Sciatic nerve (tissue), 2 donors: ENCODE measurements at places on chromosomes 5 and 9.

DNA sequence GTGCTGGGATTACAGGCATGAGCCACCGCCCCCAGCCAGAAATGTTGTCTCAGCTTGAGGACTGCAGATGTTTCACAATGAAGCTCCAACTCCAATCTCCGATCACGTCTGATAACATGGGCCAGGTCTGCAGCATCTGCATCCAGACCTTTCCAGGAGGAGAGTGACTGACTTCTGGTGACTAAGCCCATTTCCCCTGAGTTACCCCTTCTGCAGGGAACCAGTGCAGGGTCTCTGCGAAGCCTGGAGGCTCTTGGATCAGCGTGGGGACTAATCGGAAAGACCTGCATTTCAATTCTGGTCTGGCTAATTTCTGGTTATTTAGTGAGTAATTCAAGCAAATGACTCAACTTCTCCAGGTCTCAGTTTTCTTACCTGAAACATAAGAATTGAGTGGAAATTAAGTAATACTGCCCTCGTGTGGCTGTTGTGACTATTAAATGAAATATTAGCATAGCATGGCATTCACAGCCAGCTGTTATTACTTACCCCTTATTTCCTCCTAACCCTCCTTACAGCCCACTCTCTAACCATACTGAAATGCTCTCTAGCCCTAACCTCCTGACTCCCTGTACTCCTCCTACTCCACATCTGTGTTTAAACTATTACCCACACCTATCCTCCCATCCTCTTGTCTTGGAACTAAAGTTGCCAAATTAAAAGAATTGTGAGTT, 2.2 kb upstream of the GNPDA1 start:
- no peak for DNase-seq

GRCh38 chr9:72305102-72305546, 59.9 kb downstream of the ZFAND5 start:
- DNase-seq: peak; percentile 82

DNA sequence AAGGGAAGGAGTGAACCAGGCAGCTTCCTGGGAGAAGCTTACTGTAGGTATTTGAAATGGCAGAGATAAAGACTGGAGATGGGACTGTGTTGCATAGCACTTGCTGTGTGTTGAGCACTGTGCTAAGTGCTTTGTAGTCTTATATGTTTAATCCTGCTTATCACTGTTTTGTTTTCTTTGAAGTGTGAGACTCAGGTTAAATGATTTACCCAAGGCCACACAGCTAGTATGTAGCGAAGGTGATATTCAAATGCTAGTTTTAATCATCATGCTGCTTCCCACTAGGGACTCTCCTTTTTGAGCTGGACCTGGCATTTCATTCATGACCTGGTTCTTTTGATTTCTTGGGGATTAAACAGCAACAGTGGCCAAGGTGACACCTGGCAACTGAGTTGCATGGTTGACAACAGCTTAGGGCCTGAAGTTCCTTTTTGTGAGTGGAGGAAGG, 35.3 kb upstream of the SPRY4 start:
- DNase-seq: peak; percentile 7

DNA sequence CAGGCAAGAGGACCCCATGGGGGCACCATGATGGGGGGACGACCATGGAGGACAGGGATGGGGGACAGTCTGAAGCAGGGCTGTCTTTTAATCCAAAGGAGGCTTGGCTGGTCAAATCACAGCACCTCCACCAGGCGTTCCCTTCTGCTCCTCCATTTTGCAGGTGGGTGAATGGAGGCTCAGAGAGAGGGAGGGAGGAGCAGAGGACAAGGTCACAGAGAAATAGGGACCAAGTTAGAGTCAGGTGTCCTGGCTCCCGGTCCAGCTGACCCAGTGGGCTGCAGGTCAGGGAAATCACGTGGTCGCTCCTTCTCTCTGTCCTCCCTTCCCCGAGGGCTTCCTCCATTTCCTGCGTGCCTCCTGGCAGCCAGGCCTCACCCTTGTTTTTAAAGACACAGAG, 156.4 kb upstream of the SMIM23 start:
- no peak for DNase-seq

DNA sequence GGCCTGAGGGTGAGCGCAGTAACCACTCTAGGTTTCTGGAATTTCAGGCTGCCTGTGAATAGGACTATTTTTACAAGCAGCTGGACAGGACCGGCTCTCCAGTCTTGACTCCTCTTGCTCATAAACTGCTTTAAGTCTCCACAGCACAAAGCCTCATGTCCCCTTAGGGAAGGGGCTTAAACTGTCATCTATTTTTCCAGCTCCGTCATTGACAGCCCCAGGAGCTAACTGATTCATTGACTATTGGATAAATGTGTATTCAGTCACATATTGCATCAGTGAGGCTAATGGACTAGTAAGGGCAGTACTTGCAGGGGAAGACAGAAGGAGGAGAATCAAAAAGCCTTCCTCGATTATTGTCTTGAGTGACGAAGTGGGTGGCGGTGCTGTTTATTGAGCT, 719.4 kb upstream of the ADAMTS16 start:
- DNase-seq: no peak

GRCh38 chr9:123434619-123435240, 78.7 kb downstream of the CRB2 start:
- peak; percentile 7 for DNase-seq

- no peak for DNase-seq
Observed at GRCh38 chr5:66795682-66796081, 199.5 kb downstream of the MAST4 start.

- no peak for DNase-seq
Observed at GRCh38 chr5:115389799-115390382, 93.4 kb upstream of the CCDC112 start.

GRCh38 chr9:95750725-95751519, 124.6 kb upstream of the ERCC6L2 start:
- peak; percentile 43 for DNase-seq

DNA sequence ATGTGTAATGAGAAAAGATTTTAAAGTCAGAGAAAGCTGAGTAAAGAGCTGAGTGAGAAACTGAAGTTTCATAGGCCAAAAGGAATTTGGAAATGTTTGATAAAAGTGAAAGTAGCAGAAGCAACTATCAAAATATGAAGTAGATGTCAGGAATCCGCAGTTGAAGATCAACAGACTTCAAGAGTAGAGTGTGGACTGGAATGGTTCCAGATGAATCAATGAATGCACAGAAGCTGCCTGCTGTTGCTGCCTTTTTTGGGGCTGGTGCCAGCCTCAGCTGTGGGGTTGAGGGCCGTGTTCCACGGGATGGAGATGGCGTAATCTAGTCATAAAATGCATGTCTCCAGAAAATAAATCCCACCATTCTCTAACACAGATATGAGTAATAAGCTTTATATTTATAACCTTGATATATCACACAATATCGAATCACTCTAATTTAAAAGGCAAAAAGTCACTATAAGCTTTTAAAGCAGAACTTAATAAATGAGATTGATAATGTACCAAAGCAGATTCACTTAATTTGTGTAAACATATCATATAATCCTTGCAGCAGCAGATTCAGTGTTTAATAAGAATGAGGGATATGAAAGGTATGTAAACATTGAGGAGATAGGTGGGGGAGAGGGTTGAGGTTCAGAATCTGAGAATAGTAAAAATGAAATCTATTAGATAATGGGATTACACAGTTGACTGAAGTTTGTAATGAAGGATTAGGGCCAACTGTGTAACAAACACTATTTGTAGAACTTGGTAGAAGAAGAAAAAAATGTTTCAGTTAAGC, 652.3 kb upstream of the FTMT start:
- no peak for DNase-seq

DNA sequence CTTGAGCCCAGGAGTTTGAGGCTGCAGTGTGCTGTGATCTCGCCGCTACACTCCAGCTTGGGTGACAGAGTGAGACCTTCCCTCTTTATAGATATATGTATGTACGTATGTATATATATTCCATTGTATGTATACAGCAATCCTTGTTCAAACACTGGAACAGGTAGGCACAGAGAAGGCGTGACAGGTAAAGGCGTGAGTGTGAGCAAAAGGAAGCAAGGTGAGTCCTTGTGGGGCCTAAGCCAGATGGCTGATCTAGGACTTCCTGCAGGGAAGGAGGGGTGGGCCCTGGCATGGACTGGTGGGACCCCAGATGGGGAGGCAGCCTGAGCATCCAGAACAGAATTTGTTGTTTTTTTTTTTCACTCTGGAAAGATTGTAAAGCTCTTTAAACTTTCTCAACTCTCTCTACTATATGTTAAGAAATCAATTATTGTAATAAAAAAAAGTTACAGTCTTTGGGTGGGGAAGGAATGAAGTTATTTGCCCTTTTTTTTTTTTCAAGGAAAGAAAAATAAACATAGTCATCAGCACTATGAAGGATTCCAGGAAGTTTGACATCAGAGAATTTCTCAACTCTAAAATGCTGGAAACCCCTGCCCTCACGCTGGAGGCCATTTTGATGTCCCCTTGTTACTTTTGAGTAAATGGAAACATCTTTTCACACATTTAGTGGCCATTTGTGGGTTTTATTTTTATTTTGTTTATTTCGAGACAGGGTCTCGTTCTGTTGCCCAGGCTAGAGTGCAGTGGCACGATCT, 38.9 kb upstream of the STXBP1 start:
- no peak for DNase-seq

DNA sequence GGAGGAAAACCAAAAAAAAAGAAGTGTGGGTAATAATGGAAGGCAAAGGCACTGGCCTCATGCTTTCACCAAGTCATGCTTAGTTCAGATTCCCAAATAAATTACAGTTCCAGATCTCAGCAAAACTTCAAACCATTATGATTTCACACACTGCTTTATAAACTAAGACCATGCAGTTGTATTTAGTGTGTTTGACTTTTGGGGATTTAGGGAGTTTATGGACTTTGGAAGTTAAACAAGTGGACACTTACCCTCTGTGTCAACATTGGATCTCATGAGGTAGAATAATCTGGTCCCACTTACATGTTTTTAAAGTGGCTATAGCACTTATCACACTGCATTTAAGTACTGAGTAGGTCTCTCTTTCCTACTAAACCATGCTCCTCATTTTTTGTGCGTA, 3.7 kb downstream of the DNAJC25 start:
- no peak for DNase-seq

GRCh38 chr5:64826541-64826940, 57.8 kb downstream of the CWC27 start:
- no peak for DNase-seq

GRCh38 chr9:35029241-35029640, 39.7 kb downstream of the DNAJB5 start:
- DNase-seq: no peak

- no peak for DNase-seq
Observed at GRCh38 chr9:134127616-134128015, 8.3 kb upstream of the WDR5 start.

DNA sequence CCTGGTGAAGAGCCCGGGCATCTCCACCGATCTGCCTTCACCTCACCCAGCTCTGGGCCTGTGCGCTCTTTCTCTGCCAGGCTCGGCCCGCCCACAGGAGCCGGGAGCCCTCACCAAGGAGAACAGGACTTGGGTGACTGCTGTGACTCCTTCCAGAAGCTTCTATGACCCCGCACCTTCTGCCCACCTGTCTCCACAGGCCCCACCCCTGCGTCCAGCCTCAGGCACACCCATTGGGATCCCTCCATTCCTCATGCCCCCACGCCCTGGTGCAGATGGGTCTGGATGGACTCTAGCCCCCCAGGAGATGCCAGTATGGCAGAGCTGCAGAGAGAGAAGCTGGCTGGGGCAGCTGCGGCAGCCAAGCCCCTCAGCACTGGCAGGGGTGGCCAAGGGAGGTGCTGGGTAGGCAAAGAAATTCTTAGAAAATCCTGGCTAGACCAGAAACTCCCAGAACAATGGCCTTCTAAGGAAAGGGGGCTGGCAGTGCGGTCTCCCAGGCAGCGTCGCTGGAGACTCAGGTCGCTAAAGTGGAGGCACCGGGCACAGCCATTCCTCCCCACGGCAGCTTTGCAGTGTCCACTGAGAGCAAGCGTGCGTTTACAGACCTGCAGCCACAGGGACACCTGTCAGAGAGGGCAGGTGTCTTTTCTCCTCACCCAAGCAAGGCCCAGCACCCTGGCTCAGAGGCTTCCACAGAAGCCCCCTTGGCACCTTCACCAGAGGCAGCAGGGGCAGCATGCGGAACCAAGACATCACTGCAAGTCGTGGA, 17.3 kb downstream of the LPCAT1 start:
- no peak for DNase-seq

- DNase-seq: no peak
Observed at GRCh38 chr5:103476811-103477210, 85.8 kb downstream of the NUDT12 start.

DNA sequence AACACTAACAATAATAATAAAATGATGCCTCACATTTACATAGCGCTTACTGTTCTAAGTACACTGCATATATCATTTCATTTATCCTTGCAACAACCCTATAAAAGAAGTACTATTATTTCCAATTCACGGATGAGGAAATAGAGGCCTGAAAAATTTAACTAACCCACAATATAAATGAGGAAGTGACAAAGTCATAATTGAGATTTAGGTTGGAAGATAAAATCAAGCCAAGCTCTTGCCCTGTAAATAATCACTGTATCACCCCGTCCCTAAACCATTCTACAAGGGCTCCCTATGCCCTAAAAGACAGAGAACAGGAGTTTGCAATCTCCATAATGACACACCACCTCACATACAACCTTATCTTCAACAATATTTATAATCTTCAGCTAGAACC, 49.6 kb downstream of the STRBP start:
- no peak for DNase-seq

- DNase-seq: no peak
Observed at GRCh38 chr5:88298425-88298824, 29.8 kb upstream of the TMEM161B start.

- DNase-seq: no peak
Observed at GRCh38 chr5:132662004-132662401, 4.0 kb downstream of the IL13 start.

- DNase-seq: no peak
Observed at GRCh38 chr9:33633636-33634035, 109.6 kb downstream of the ANKRD18B start.

DNA sequence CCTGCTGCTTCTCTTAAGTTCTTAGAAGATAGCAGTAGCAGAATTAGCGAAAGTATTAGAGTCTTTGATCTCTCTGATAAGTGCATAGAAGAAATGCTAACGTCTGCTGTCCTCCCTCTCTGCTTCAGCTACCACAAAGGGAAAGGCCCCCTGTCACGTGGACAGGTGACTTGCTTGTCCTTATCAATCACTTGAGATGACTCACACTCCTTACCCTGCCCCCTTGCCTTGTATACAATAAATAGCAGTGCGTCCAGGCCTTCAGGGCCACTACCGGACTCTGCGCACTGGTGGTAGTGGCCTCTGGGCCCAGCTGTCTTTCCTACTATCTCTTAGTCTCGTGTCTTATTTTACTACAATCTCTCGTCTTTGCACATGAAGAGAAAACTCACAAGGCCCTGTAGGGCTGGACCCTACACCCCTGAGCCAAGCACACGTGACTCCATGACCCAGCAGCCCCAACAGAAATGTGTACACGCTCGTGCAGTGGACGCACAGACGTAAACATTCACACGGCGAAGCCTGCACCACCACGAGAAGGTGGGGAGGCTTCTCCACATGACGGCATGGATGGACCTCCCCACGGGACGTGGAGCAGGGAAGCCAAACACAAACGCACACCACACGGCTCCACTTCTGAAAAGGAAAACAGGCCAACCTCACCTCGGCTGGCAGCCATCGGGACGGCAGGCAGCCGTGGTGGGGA, 38.3 kb downstream of the PNPLA7 start:
- no peak for DNase-seq

GRCh38 chr5:173823721-173824567, 64.2 kb upstream of the CPEB4 start:
- DNase-seq: no peak
